Kidney epithelial cell (primary cell): ENCODE measurements at places on chromosomes 2 and 18. TPM values are rescaled to one million over a fixed set of nuclear protein-coding genes. Genes with fewer than 3 reads are reported as not detected.

Gene KLHL41
- total RNA-seq, result 0.29 TPM in 1 of 2 replicates, not detected in the other

Gene GKN2
- not detected in 2 replicates for total RNA-seq

Gene STAT4
- total RNA-seq, result 0.46 and 1.1 TPM in 2 replicates

Gene ST8SIA5
- under 0.01 TPM in 2 replicates for total RNA-seq

- DNase-seq, result no peak
Measured at GRCh38 chr2:12196495-12196894, 450.1 kb downstream of the LPIN1 start.

GRCh38 chr2:45898819-45899218 lies 247.3 kb downstream of the PRKCE start:
- no peak for DNase-seq

DNA sequence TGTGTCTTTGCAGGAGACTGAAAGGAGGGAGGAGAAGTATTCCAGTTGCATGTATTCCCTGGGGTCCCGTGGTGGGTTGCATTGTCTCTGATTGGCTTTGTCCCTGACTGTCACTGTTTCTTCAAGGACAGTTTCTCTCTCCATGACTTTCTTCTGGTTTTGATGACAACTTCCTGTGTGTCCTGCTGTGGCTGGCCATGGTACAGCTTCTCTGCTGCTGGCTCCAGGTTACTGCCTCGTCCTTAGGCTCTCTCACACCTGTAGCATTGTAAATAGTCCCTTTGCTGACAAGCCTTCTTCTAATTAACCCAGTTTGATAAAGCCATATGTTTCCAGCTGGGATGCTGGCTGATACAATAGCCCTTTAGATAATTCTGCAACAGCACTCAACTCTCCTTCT lies 129.0 kb downstream of the LPIN1 start:
- no peak for DNase-seq

- DNase-seq, result no peak
Measured at GRCh38 chr2:169712791-169713227, 18.5 kb downstream of the PHOSPHO2 start.

DNA sequence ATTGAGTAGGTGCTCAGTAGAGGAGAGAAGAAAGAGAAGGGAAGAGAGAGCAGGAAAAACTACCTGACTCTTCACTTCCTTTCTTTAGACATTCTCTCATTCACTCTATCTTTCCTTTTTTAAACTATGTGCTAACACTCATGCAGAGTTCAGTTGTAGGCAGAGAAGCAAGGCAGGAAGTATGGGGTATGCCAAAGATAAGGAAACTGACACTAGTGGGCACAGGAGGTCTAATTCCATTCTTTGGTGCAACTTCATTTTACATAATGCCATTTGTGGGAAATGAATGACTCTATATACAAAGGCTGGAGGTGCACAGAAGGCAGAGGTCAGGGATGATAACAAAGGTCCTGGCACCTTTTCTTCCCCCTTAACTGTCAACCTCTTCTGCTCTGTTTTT lies 35.1 kb upstream of the ACVR1 start:
- DNase-seq, result no peak

- no peak for DNase-seq
Measured at GRCh38 chr18:22286585-22286984, 117.2 kb downstream of the GATA6 start.

- no peak for DNase-seq
Measured at GRCh38 chr2:33116799-33117198, 170.0 kb downstream of the LTBP1 start.

GRCh38 chr2:69384618-69385081 lies 2.4 kb downstream of the GFPT1 start:
- DNase-seq, result no peak
